Suppressor macrophage treated with lipopolysaccharide for 1 hour (primary cell): ENCODE measurements at places on chromosomes 12 and 14.
A peak's percentile ranks its signal among the peaks of the same experiment; 100 is the strongest.

GRCh38 chr14:46344327-46344937 lies 307.1 kb downstream of the RPL10L start:
- peak; percentile 7 for DNase-seq

GRCh38 chr14:50998612-50999011 lies 54.3 kb upstream of the PYGL start:
- DNase-seq, result no peak

- DNase-seq, result no peak
Measured at GRCh38 chr14:104304451-104305351, 166.3 kb downstream of the KIF26A start.

DNA sequence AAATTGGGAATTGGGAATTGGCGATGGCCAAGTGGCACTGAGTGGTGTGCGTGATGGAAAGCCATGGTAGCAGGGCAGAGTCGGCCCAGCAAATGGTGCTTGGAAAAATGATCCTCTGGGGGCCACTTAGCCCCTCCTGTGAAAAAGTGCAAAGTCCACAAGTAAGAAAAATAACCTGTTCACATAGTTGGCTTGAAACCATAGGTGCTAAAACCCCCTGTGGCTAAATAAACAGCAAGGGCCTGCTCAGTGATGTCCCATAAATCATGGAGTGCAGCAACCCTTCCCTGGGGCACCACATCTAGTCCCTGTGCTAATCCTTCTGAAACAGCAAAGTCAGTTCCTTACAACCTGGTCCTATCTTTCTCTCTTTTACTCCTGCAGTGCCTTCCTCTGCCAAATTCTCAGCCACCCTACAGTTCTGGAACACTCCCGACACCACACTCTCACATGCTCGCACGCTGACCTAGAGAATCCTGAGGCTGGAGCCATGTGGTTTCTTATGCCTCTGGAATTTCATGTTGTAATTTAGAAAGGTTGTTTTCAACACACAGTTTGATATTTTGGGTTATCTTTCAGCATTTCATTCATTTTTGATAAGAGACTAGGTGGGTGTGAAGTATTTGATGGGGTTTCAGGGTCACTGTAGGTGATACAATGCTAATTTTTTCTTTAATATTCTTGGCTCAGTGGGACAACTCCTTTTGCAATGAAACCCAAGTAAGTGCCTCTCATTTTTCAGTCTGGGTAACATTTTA lies 123.6 kb downstream of the SMOC1 start:
- DNase-seq, result no peak

- no peak for DNase-seq
Measured at GRCh38 chr12:103181366-103182152, 224.1 kb downstream of the ASCL1 start.

- no peak for DNase-seq
Measured at GRCh38 chr12:47028981-47029708, 50.3 kb upstream of the PCED1B start.

DNA sequence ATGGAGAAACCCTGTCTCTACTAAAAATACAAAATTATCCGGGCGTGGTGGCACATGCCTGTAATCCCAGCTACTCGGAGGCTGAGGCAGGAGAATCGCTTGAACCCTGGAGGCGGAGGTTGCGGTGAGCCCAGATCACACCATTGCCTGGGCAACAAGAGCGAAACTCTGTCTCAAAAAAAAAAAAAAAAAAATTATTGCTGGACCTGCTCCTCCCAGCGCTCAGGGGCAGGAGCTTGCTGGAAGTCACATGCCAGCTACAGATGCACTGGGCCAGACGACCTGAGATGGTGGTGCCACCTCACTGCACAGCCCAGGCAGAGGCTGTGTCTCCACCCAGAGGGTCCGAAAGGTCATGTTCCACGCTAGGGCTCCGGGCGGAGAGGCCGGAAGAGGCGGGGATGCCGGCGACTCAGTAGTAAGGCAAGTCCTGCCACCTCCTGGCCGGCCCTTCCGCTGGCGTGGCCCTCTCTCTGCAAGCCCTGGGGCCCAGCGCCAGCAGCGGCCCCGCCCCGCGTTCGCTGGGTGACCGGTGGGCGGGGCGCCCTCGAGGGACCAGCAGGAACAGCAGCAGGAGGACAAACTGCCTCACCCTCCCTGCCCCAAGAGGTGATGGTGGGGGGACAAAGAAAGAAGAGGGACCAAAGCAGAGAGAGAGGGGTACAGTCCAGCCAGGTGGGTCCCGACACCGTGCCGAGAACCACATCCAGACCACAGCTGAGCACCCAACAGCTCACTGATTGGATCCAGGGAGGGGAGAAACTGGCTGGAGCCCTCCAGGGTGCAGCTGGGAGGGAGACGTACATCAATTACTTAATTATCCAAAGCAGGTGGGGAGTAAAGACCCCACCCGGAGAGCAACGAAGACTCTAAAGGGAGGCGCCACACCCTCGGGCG lies 3.6 kb upstream of the RHOF start:
- peak; percentile 65 for DNase-seq

DNA sequence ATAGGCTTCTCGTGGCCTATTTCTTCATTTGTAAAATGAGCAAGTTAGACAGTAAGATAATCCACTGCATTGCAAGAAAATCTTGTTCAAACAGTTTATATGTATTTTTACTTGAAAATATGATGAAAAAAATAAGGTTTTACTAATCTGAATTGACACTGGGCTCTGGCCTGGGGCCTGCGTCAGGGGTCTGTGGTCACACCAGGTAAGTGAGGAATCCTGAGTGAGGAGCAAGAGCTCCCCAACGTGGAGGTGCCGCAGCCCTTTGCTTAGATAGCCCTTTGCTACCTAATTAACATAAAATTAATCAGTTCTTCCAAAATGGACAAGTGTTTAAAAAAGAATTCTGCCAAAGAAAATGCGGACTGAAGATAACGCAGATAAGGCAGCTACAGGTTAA lies 39.1 kb upstream of the STAB2 start:
- no peak for DNase-seq

- DNase-seq, result no peak
Measured at GRCh38 chr14:95072310-95072905, 84.9 kb downstream of the DICER1 start.

DNA sequence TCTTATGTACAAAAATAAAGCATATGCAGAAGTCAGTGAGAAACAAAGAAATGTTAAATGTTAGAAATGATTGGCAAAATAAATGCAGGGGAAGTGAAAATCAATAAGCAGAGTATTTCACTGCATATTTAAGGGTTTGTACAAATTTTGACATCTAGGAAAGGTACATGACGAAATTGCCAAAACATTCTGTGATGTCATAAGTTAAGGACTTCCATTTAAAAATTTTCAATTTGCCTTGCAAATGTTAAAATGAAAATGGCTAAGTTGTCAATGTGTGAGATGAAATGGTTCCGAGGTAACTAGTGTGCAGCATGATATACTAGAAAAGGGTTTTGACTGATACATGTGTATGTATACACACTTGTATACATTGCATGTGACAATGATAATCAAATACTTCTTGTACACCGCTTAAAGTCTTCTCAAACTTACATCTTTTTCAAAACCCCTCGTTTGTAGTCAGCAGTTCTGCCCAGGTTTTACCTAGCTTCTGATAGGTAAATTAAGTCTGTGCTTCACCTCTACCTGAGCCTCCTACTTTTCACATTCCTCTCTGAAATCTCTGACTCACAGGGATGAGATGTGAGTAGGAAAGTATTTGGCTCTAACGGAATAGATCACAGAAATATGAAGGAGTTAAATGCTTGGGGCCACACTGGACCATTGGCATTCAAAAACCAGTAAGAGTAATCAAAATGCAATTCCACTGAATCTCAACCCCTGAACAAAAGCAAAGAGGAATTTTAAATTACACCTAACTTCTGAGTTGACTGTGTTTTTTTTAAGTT lies 442.4 kb upstream of the FOXG1 start:
- DNase-seq, result no peak

- DNase-seq, result peak; percentile 39
Measured at GRCh38 chr12:26245175-26245942, 50.0 kb downstream of the SSPN start.

GRCh38 chr14:59342516-59343484 lies 122.4 kb downstream of the GPR135 start:
- DNase-seq, result no peak

- DNase-seq, result no peak
Measured at GRCh38 chr12:2756756-2757155, 38.0 kb upstream of the FKBP4 start.

- DNase-seq, result no peak
Measured at GRCh38 chr12:115335594-115335993, 651.6 kb upstream of the TBX3 start.

- peak; percentile 94 for DNase-seq
Measured at GRCh38 chr14:103361867-103362266, 23.3 kb upstream of the MARK3 start.

DNA sequence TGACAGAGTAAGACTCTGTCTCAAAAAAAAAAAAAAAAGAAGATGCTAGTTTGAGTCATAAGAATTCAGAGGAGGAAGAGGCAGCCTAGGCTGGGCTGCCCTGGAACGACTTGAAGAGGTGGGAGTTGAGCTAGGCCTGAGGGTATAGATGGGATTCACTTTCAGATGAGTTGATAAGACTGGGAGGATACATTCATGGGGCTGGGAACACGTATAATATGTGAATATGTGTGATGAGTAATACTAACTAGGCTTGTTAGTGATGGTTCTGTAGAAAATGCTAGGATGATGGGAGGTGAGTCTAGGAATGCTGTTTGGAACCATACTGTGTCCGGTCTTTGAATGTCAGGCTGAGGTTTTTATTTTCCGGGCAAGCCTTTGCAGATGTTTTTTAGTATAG lies 9.0 kb downstream of the PLEKHA5 start:
- DNase-seq, result no peak

GRCh38 chr12:27901959-27902358 lies 70.6 kb downstream of the PTHLH start:
- peak; percentile 5 for DNase-seq

GRCh38 chr14:68977180-68977717 lies 1.9 kb downstream of the ACTN1 start:
- peak; percentile 68 for DNase-seq

DNA sequence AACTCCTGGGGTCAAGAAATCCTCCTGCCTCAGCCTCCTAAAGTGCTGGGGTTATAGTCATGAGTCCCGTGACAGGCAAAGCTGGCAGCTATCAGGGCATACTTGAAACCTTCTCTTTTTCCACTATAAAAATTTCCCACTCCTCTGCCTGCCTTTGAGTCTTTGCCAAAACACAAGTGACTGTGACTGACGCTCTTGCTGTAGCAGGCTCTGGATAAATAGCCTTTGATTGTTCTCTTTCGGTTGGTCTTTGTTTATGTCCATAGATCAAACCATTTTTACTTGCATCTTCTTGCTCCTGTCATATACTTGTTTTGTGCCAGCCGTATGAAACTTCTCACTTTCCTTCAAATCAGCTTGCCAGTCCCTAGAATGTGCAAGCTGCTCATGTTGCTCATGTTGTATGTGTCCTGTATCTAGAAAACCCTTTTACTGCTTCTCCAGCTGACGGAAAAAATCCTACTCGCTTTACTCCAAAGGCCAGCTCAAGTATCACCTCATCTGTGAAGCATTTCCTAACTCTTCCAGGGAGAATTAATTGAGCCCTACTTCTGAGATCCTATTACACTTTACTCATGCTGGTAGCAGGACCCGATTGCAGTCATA lies 73.1 kb downstream of the RESF1 start:
- DNase-seq, result no peak

GRCh38 chr12:124400124-124400523 lies 105.2 kb downstream of the RFLNA start:
- DNase-seq, result no peak

- DNase-seq, result no peak
Measured at GRCh38 chr12:40405419-40405818, 180.6 kb downstream of the LRRK2 start.

DNA sequence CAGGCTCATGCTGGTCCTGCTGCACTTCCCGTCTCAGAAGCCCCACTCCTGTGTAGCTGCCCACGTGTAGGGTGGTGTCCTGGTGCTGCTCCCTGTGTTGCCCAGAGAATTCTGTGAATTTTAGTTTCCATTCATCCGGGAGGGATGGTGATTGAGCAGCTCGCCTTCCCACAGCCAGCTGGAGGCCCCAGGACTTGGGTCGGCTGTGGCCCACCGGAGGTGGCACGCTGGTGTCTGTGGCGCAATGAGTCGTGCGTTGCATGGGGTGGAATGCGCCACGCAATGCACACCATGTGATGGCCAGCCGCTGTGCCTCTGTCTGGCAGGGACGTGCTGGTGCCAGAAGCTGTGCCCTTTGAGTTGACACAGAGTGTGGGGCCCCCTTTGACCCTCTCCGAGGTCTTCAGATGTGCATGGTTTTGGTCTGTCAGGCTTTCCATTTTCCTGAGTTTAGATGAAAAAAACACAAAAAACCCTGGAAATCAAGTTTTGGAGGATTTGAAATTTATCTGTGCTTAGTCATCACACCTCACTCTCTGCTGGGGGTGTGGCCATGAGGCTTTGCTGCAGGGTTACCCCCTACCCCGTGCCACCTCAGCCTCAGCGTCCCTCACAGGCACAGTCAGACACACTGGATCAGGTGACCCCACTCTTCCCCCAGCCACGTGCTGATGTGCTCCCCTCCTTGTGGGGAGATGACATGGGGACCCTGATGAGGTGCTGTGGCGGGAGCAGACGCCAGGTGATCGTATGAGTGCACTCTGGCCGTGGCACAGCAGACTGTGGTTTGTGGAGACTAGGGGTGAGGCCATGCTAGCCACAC lies 64.6 kb downstream of the EP400 start:
- no peak for DNase-seq

- DNase-seq, result no peak
Measured at GRCh38 chr12:107948391-107948945, 174.0 kb downstream of the ASCL4 start.

- no peak for DNase-seq
Measured at GRCh38 chr12:84413656-84414055, 498.9 kb downstream of the SLC6A15 start.

- DNase-seq, result no peak
Measured at GRCh38 chr12:124736115-124737039, 127.3 kb downstream of the SCARB1 start.

DNA sequence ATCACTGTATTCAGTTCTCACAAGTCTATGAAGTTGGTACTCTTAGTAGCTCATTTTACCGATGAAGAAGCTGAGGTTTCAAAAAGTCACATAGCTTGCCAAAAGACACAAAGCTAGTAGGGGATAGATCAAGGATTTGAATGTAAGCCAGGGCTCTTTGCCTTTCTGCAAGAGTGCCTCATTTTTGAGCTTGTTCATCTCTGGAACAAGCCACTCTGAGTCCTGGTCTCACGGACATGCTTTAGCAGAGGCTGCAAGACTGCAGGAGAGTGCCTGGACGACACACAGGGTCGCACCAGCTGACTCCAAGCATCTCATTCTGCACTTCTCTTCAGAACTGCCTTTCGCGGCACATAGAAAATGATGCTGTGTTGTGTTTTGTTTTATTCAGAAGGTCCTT lies 3.7 kb downstream of the NUAK1 start:
- no peak for DNase-seq

- DNase-seq, result peak; percentile 41
Measured at GRCh38 chr12:116172224-116172849, 105.2 kb downstream of the MED13L start.

GRCh38 chr14:69573831-69574262 lies 824 bp downstream of the CCDC177 start:
- no peak for DNase-seq

- peak; percentile 32 for DNase-seq
Measured at GRCh38 chr14:102591372-102591943, 991 bp upstream of the RCOR1 start.
